ENCODE measurements at places on chromosomes 7 and 10.

DNA sequence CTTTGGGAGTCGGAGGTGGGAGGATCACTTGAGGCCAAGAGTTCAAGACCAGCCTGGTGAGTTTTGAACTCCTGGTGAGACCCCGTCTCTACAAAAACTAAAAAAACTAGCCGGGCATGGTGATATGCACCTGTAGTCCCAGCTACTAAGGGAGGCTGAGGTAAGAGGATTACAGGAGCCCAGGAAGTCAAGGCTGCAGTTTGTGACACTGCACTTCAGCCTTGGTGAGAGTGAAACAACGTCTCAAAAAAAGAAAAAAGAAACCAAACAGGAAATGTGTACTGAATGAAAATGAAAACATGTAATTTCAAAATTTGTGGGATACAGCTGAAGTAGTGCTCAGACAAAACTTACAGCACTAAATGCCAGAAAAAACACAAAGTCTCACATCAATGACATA is 7.6 kb downstream of the ARHGAP12 start:
- DNase-seq = no peak

DNA sequence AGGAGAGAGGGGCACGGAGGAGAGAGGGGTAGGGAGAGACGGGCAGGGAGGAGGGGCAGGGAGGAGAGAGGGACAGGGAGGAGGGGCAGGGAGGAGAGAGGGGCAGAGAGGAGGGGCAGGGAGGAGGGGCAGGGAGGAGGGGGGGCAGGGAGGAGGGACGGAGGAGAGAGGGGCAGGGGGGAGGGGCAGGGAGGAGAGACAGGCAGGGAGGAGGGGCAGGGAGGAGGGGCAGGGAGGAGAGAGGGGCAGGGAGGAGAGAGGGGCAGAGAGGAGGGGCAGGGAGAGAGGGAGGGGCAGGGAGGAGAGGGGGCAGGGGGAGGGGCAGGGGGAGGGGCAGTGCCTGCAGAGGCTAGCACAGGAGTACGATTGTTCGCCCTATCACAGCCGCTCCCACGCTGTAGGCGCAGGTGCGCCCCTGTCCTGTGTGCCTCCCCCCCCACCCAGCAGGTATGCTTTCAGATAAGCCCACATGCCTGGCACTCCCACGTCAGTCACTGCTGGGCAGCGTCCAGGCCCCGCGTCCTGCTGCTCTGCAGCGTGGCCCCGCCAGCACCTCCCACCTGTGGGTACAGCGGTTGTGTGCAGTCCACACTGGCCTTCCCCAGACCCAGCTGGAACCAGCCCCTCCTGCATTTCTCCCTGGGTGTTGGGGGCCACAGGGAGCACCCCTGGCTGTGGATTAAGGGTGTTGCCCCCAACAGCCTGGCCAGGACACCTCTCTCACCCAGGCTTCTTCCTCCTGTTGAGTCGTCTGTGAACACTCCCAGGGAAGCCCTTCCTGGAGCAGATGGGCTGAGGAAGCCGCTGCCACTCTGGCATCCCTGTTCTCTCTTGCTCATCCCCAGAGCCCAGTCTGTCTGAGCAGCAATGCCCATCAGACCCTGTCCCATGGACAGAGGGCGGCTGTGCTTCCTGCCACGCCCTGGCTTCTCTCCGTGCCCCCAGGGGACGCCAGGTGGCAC is 10.8 kb downstream of the NKX6-2 start:
- no peak for DNase-seq

DNA sequence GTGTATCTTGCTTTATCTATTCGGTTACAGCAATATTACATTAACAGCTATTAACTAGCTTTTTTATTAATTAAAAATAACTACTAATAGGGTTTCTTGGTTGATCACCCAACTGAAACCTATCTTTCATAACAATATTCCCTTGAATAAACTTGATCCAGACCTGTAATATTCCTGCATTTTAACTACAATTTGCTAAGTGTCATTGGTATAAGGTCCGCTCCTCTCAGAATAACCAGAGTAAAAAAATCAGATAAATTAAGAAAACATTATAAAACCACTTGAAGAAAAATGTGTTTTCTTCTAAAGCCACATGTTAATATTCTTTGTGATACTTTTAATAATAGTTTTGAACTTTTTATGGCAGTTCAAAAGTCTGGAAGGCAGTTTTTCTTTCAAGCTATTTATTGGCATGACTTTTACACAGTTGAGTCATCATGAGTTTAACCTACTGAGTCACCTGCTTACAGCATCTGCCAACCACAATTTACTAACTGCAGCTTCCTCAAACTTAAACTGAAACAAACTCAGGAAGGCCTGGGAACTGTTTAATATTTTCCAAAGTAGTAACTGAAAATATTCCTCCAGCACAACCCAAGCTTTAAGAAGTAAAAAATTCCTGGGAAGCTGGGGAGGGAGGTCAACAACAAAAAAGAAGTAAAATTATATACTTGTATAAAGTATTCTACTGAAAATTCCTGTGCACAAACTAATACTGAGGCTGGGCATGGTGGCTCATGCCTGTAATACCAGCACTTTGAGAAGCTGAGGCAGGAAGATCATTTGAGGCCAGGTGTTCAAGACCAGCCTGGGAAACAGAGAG is 103.2 kb downstream of the NRBF2 start:
- no peak for DNase-seq

DNA sequence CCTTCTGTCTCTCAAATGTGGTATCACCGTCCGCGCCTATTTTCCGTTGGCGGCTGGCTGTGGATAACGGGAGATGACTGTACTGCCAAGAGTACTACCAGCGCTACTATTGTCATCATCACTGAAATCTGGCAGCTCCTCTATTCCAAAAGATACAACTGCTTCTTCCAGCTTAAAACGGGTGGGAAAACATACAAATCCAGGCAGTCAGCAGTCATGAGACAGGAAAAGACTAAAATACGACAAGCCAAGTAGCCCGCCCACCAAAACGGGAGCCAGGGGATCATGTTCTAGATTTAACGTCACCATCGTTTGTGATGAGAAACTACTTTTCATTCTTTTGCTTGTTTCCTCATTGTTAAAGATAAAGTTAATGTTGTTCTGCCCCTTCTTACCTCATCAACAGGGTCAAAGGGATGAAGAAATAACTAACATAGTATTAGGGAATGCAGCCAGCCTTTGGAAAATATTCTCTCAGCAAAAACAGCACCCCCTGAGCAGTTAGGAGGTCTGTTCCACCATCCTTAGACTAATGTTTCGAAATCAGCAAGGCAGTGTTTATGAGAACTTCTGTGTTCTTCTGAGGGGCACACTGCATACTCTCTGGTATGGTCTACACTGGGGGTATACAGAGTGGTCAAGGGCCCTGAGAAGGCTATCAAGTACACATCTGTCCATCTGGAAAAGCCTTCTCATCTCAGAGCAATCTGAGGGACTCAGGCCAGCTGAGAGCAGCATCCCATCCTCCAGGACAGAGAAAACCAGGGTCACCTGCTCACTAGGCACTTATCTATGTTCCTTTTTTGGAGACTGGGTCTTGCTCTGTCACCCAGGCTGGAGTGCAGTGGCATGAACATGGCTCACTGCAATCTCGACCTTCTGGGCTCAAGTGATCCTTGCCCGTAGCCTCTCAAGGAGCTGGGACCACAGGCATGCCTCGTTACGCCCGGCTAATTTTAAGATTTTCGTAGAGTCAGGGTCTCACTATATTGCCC is 47.5 kb downstream of the GNA12 start:
- no peak for DNase-seq

DNA sequence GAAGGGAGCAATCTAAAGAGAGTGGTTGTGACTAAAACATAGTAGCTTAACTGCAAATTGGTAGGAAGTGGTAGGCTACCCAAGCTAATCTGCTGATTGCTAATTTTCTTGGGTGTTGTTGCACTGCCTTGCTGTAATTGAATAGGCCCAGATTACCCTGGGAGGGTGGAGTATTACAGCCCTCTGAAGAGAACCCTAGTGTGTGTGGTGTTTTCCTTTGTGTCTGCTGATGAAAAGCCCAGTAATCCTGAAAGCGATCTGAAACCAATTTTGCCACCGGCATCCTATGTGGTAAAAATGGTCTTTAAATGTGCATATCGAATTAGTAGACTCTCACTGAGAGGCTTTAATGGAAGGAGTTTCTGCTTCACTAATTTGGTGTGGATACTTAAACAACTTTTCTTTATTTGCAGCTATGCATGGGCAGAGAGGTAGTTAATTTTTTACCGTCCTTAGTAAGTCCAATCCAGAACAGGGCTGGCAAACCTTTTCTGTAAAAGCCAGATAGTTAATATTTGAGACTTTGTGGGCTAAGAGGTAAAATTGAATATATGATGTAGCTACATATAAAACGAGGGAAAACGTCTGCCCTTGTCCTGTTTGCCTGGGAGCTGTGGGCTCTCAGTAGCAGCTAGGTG is 92.5 kb downstream of the CSTF2T start:
- no peak for DNase-seq

DNA sequence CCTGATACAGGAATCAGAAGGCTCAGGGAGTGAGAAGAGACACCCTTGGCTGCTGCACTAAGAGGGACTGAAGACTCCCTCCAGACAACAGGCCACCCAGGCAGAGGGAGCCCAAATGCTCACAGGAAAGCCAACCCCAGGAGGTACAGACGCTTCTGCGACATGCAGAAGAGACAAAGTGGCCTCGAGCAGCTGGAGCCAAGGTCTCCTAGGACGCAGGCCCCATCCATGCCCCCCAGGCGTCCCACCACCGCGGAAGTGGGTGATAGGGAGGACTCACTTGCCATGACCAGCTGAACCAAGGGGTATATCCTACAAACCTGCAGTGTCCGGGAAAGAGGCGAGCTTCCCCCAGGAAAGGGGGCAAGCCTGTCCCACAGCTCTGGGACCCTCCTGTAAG is 56.9 kb downstream of the CTBP2 start:
- no peak for DNase-seq
